ENCODE measurements at places on chromosomes 11 and 22.

DNA sequence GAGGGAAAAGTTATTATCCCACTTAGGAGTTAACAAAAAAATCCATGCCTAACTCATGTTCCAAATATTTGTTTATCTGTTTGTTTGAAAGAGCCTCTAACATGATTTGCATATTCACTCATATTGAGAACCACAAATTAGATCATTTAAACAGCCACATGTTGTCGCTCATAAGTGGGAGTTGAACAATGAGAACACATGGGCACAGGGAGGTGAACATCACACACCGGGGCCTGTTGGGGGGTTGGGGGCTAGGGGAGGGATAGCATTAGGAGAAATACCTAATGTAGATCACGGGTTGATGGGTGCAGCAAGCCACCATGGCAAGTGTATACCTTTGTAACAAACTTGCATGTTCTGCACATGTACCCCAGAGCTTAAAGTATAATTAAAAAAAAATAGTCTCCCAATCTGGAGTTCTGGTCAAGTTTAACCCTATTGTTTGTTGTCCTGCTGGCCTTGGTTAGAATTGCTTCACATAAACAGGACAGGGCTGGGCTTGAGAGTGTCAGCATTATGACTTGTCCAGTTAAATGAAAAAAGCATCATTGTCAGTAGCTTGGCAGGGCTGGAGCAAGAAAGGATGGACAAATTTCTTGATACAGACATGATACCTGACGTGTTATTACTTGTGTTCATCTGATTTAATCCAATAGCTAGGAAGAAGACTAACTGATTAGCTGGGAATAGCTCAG, 57.8 kb upstream of the PSMA1 start:
- DNase-seq, result no peak

DNA sequence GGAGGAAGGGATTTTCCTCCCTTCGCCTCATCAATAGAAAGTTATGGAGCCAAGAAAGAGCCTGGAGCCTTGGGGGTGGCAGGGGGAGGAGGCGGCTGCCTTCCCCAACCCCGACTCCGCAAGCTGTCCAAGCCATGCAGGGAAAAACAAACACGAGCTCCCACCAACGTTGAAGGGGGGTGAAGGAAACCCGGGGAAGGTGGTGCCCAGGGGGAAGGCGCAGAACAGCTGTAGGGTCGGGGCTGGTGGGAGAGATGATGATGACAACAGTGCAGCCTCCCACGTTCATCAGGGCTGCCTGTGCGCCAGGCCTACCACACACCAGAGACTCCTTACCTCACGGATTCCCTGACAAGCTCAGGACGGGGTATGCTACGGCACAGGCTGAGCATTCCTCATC, 73.5 kb downstream of the SCUBE1 start:
- no peak for DNase-seq

- DNase-seq, result no peak
These were observed 34.2 kb upstream of the MOB2 start for GRCh38 chr11:1520663-1521267.

DNA sequence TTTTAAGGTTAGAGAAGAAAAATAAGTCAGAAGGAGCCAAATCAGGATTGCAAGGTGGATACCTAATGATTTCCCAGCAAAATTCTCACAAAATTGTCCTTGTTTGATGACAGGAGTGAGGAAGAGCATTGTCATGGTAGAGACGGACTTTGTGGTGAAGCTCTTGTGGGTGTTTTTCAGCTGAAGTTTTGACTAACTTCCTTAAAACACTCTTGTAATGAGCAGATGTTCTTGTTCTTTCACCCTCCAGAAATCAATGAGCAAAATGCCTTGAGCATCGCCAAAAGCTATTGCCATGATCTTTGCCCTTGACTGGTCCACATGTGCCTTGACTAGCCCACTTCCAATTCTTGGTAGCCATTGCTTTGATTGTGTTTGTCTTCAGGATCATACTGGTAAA, 20.0 kb downstream of the CALCB start:
- DNase-seq, result no peak

- DNase-seq, result no peak
These were observed 60.9 kb upstream of the PARVA start for GRCh38 chr11:12316432-12316831.

DNA sequence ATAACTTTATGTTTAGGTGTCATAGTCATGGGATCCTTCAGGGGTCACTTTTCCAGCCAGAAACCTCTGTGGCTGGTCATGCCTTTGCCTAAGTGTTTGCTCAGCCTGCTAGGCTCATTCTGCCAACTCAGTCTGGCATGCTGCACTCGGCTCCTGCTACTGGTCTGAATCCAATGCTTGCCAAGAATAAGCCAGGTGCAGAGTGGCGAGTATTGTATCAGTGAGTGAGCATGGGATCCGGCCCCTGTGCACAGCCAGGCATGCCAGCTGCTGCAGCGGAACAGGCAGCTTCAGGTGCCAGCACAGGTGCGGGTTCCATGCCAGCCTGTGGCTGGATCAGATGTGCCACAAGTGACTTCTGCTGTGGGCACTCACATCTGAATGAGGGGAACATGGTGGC, 1269.3 kb upstream of the CNTN5 start:
- DNase-seq, result no peak

All from NCI-H187 treated with DMSO at 0.1 percent for 48 hours (cell line).